NK-92 treated with Interleukin-12 subunit alpha and Interleukin-12 subunit beta, amount 100 ng/mL, for 24 hours (cell line): ENCODE measurements at places on chromosomes 12 and 14.

GRCh38 chr12:70052931-70053497 is 190.2 kb upstream of the CNOT2 start:
- DNase-seq, result peak; percentile 38

- DNase-seq, result peak; percentile 22
Measured at GRCh38 chr12:96473394-96474093, 15.8 kb upstream of the CFAP54 start.

DNA sequence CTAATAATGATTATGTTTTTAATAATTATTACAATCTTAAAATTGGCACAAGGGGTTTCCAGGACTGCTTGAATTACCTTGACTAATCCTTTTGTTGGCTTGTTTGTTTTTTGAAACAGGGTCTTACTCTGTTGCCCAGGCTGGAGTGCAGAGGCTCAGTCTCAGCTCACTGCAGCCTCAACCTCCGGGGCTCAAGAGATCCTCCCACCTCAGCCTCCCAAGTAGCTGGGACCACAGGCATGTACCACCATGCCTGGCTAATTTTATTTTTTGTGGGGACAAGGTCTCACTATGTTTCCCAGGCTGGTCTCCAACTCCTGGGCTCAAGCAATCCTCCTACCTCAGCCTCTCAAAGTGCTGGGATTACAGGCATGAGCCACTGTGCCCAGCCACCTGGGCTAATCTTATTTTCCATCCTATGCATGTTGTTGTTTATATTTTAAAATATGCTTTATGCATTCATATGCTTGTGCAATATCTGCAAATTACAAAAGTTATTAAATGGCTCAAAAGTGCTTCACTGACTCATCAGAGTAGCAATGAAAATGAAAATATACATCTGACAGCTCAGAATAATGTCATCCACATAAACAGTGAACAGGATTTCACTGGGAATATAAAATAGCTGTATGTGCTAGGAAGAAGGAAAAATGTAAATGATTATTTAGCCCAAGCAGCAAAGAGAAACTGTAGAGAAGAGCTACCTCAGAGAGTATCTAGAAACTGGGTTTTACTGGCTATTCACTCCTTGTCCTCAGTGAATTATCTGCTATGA is 24.8 kb upstream of the PLEKHG6 start:
- no peak for DNase-seq

- DNase-seq, result no peak
Measured at GRCh38 chr12:106341086-106341877, 16.3 kb upstream of the POLR3B start.

GRCh38 chr12:58781609-58782008 is 138.7 kb downstream of the LRIG3 start:
- DNase-seq, result no peak
